Tongue (tissue), 3 donors: ENCODE measurements at places on chromosomes 4 and X.

DNA sequence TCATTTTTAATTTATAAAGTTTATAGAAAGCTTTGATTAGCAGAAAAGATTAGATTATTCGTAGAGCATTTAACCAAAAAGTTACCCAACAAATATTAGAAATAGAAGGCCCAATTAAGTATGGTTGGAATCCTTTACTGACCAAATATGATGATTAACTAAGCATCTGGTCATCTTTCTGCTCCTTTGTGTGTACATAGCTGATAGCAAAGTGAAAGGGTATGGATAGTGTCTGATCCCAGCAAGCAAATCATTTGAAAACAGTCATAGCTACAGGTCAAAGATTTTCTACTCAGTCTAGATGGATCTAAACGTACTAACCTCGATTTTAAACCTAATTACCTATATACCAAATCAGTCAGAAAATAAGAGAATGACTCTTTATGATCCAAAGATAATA is 7.3 kb upstream of the MAB21L2 start:
- DNase-seq: no peak

GRCh38 chr4:131304686-131305085 is 1844.4 kb upstream of the PCDH10 start:
- no peak for DNase-seq

GRCh38 chrX:20437683-20438082 is 171.0 kb upstream of the RPS6KA3 start:
- no peak for DNase-seq

DNA sequence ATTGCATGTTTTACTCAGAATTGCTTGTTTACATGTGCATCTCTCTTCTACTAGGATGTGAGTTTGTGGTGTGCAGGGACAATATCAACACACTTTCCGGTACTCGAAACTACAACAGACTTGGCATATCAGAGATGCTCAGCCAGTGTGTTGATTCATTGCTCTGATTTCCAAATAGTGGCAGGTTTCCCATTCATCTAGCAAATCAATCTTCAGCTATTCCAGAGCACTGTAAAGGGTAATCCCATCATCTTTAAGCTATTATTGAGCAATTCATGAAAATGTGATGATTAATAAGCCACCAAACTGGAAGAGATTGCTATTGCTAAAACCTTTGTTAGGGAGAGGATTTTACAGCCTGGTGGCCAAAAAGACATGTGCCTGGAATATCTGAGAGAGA is 574.2 kb upstream of the CPEB2 start:
- no peak for DNase-seq

DNA sequence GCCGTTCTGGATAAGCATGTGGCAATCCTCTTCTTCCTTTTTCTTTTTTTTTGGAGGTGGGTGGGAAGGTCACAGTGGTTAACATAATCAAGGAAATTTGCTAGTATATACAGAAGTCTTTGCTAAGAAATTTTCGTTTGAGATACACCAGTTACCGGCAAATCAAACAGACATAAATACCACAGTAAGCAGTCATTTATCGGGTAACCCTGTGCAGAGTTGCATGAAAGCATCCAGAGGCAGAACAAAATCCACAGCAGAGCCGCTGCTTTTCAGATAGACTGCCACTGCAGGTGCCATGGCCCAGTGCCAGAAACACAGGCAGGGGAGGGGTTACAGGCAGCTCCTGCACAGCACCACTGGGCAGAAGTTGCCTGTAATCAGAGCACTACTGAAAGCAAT is 179.1 kb upstream of the MAB21L2 start:
- DNase-seq: peak; percentile 74

GRCh38 chr4:100289946-100290345 is 99.7 kb upstream of the DDIT4L start:
- DNase-seq: no peak

DNA sequence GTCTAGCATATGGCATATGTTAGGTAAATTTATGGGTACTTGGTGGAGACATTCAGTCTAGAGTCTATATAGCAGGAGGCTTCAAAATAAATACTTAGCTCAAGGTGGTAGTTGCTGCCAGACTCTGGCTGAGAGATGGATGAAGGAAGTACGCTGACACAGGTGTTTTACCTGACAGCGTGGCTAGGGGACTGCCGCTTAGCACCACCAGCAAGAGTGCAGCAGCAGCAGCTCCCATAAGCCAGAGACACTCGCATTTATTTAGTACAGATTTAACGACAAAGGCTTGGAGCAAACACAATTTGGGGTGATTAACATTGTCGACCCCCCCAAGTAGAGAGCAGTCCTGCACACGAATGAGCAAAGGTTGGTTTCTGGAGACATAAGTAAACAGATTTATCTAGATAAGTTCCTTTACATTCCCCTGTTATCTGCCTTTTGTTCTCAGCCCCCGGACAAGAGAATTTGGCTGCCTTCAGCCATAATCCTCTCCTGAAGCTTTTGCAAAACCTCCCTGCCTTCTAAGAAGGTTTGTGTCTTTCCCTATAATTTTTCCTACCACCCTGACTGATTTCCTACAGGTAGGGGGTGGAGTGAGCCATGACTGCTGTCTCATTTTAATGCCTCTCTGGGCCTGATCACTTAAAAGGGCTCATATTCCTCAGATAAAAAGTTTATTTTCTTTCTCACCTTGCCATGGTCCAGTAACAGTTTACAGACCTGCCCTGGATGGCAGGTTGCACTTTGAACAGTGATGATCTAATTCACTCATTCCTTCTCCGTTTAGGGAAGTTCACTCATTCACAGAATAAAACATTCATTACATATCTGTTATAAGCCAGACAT is 64.6 kb downstream of the RHOH start:
- no peak for DNase-seq

DNA sequence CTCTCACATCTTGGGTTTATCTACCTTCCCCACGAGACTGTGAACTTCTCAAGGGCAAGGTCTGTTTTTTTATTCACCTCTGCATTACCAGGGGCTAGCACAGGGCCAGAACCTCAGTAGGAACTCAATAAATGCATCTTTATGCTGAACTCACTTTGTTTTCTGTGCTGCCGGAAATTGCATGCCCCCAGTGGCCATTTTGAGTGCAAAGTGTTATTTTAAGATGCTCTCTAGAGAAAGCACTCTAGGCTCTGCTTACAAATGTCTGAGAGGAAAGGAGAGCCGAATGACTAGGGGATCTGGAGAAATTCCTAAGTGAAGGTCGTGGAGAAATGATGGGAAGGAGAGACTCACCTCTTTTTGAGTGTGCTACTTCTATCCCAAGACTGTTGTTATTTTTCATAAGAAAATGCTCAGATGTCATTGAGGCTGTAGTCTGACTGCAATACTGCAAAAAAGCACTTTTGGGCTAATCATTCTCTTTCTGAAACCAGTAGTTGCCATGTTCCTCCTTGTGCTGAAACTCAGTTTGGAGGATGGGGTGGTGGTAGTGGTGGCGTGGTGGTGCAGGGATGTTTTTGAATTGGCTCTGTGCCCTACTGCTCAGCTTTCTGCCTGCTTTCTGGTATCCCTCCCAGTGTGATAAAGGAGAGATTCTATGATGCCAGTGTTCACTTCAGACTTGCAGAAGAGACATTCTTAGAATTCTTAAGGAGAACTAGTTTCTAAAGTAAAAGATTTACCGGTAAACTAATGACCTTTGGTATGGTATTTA is 41.3 kb downstream of the DOCK11 start:
- no peak for DNase-seq

- DNase-seq: no peak
Observed at GRCh38 chr4:147740176-147740575, 8.3 kb downstream of the ARHGAP10 start.

DNA sequence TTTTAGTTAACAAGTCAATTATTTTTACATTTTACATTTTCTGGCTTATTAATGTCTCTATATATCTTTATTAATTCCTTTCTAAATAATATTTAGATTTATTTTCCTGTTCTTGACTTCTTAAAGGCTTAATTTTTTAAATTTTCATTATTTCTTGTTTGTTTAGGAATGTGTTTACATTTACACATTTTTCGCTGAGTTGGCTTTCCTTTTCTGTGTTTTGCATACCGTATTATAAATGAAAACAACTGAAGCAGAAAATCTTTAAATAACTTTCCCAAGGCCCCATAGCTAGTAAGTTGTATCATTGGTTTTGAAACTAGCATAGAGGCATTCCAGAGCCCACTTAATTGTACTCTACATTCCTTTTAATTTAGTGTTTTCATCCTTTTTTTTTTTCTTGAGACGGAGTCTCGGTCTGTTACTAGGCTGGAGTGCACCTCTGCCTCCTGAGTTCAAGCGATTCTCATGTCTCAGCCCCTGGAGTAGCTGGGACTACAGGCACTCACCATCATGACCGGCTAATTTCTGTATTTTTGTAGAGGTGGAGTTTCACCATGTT is 261.6 kb downstream of the IQCM start:
- DNase-seq: no peak

DNA sequence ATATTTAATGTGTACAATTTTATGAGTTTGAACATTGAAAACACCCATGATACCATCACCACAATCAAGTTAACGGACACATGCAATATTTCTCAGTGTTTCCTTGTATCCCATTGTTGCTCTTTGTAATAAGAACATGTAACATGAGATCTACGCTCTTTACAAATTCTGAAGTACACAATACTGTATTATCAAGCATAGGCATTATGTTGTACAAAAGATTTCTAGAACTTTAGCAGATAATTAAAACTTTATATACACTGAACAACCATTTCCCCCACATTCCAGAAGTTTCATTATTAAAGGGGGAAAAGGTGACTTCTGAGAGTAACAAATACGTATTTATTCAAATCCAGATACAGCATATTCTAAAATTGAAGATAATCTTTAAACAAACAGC is 114.5 kb downstream of the SLC10A7 start:
- no peak for DNase-seq

GRCh38 chr4:120865985-120866384 is 56.5 kb downstream of the PRDM5 start:
- no peak for DNase-seq

DNA sequence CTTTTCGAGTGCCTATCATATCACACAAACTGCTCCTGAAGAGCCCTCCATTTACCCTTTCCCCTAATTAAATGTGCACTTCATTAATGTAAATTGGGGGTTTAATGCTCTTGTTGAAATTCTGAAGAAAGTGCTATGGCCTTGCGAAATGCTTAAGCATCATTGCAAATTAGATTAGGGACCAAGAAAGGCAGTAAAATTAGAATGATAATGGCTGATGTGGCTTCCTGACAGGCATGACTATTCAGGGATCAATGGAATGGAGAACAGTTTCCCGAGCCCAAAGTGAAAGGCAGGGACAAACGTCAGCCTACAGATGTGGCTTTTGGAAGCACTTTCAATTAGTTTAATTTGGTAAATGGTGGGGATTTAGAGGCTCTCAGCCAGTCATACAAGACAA is 120.1 kb downstream of the NKX6-1 start:
- no peak for DNase-seq

GRCh38 chr4:140195806-140196205 is 41.8 kb upstream of the MAML3 start:
- DNase-seq: no peak

GRCh38 chrX:10195425-10195824 is 38.6 kb downstream of the CLCN4 start:
- no peak for DNase-seq

DNA sequence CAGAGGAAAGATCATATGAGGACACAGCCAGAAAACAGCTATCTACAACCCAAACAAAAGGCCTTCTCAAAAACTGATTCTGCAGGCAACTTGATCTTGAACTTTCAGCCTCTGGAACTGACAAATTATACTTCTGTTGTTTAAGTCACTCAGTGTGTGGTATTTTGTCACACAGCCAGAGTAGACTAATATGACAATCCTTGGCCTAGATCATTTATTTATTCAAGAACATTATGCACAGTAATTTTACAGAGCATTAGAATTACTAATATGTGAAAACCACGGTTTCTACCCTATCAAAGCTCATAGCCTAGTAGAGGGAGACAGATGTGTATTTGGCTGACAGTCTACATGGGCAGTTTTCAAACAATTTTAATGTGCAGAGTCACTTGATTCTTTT is 167.8 kb upstream of the PCDH18 start:
- DNase-seq: peak; percentile 88

DNA sequence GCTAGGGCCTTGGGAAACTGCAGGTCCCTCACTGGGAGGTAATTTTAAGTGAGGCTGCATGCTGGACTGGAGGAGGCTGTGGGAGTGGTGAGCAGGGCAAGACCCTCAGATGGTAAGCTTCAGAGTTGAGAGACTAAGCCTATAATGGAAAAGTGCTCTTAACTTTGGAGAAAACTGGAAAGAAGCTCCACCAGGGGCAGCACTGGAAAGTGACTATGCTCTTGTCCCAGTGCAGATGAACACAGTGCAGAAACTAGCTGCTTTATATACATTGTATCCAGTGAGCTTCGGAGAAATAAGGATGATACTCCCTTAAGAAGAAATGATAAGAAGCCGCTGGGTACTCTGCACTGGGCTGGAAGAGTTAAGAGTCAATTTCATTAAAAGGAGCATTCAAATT is 3.2 kb upstream of the MAGEB2 start:
- DNase-seq: no peak

- DNase-seq: no peak
Observed at GRCh38 chrX:100830143-100830542, 10.0 kb downstream of the CSTF2 start.

DNA sequence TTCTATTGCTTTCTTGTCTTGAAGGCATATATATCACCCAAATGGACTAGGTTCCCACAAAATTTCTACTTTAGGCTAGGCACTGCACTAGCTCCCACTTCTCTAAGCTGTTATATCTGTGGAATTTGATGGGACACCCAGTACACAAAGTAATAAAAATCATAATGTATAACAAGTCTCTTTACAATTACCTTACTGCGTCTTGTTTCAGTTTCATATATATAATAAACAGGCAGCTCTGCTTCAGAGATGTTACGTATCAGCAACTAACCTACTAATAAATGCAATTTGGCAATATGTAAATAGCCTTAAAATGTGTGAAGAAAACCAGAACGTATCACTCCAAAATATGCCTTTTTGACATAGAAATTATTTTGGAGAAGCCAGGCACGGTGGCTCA is 42.0 kb upstream of the UGDH start:
- no peak for DNase-seq

- DNase-seq: peak; percentile 77
Observed at GRCh38 chrX:71652405-71652804, 14.9 kb upstream of the LOC101059915 start.

DNA sequence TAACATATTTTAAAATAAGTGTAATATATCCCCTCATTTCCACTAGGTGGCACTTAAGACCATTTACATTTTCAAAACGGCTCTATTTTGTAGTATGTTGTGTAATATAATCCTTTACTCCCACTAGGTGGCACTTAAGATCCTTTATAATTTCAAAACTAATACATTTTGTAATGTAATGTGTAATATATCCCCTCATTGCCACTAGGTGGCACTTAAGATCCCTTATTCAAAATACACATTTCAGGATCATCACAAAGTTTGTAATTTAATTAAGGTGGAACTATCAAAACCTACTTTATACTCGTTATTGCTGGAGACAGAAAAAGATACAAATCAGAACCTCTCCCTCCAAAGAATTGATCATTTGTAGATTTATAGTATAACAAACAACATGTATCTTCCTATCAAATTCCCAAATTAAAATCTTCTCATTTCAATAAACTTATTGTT is 132.5 kb downstream of the ARHGAP6 start:
- peak; percentile 84 for DNase-seq

GRCh38 chrX:139049465-139049864 is 337.9 kb upstream of the FGF13 start:
- no peak for DNase-seq
